Astrocyte of the cerebellum (primary cell): ENCODE measurements at places on chromosomes 6 and 20.
A peak's percentile ranks its signal among the peaks of the same experiment; 100 is the strongest.

- no peak for DNase-seq
Measured at GRCh38 chr20:43011491-43011890, 178.2 kb downstream of the PTPRT start.

GRCh38 chr6:14660806-14661579, 543.4 kb downstream of the CD83 start:
- no peak for DNase-seq

DNA sequence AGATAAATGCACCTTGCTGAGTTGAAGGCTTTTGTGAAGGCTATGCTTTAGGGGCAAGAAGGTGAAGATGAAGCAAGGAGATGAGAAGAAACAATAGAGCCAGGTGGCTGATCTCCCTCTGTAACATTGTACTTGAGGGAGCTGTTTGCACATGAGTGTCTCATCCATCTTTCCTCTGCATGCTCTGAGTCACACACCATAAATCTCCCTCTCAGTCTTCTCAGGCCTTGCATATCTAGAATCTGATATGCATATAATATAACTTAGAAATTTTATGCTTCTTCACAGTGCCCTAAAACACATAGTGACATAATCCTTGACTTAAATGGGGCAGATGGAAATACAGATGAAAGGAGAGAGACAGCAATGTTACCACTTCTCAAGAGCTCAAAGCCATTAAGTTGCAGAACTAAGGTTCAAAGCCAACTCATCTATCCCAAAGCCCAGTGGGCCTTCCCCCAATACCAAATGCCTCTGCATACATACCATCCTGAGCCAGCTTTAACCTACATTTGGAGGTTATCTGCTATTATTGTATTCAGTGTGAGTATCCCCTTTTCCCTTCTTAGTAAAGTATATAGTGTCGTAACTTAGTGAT, 62.4 kb upstream of the STXBP5 start:
- no peak for DNase-seq

GRCh38 chr6:2237001-2237400, 8.4 kb downstream of the GMDS start:
- peak; percentile 92 for DNase-seq

DNA sequence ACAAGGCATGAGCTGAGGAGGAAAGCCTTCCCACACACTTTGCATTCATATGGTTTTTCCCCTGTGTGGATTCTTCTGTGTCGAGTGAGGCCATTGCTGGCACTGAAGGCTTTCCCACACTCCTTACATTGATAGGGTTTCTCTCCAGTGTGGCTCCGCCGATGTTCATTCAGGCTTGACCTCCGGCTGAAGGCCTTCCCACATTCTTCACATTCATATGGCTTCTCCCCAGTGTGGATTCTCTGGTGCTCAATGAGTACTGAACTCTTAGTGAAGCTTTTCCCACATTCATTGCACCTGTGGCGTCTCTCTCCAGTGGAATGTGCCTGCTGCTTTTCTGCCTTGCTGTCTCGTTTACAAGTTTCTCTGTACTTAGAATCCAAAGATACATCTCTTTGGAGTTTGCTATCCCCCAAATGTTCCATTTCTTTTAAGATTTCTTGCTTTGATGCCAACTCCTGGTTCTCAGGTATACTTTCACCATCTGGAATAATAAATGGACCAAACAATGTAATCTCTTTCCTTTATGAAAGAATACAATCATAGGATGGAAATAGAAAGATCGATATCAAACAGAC, 9.5 kb downstream of the ZSCAN31 start:
- DNase-seq = no peak

DNA sequence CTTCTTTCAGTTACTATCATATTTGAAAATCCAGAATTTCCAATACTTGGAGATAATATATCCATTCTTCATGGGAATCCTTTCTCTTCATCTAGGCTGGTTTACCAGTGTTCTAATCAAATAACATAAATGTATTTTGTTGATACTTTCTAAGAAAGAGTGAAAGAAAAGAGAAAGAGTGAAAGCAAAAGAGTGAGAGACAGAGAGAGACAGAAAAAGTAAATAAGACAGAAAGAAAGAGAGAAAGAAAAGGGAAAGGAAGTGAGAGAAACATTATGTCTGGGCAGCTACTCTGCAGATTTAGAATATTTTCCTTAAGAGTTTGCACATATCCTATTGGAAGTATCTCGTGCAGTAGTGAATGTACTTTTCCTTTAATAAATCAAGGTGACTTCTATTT, 781.0 kb upstream of the GJE1 start:
- no peak for DNase-seq
